ENCODE measurements at places on chromosomes 11 and 22.

DNA sequence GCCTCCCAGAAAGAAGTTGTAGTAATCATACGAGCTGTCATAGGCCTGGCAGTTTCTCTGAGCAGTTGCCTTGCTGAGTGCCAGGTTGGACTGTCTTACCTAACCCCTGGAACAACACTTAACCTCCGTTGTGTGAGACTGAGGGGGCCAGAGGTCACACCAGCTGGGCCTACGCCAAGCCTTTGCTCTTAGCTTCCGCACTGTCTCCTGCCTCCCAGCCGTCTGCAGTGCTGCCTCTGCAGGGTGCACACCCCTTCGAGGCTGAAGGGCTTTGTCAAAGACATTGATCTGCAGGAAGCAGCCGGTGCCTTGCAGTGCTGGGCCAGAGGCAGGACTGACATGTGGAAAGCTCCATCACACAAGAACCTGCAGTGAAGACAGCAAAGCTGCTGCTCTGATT is 16.7 kb downstream of the TAB1 start:
- no peak for DNase-seq

- DNase-seq: no peak
Measured at GRCh38 chr11:34904421-34904955, 11.7 kb downstream of the APIP start.

GRCh38 chr11:78991681-78992080 is 417.0 kb upstream of the NARS2 start:
- no peak for DNase-seq

DNA sequence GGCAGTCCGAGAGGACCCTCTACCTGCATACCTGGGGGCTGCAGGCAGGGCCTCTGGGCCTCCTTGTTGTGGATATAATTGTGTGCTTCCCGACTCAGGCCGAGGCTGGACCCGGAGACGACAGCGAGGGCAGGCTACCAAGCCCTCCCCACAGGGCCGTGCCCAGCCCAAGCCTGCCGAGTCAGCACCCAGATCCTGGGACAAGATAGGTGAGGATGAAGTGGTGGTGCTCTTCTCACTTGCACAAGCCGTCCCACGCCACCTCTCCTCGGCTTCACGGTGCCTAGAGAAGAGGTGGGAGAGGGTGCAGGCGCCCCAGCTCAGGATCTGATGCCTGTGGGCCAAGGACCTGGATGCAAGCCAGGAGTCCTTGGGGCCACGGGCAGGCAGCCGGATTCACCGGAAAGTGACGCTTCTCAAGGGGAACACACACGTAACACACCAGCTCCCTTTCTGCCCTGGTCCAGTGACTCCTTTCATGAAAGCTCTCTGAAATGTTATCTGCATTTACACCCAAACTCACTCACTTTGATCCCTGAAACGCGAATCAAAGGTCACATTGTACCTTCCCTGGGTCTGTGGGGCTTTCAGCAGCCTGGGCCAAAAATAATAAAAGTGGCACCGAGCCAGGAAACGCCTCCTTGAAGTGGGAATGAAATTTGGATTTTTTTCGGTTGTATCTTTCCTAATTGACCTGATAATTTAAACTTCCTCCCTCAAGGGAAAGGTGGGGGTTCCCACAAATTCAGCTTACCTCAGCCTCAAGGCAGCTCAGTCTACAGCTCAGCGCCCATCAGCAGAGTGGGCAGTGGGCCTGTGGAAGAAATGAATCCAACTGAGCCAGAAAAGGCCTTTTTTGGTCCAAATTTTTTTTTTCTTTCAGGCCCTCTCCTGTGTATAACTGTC is 1.1 kb upstream of the GNB1L start:
- no peak for DNase-seq

- no peak for DNase-seq
Measured at GRCh38 chr11:14455648-14456430, 43.8 kb downstream of the COPB1 start.

- DNase-seq: peak; percentile 38
Measured at GRCh38 chr22:29369460-29369859, 18.9 kb downstream of the AP1B1 start.

DNA sequence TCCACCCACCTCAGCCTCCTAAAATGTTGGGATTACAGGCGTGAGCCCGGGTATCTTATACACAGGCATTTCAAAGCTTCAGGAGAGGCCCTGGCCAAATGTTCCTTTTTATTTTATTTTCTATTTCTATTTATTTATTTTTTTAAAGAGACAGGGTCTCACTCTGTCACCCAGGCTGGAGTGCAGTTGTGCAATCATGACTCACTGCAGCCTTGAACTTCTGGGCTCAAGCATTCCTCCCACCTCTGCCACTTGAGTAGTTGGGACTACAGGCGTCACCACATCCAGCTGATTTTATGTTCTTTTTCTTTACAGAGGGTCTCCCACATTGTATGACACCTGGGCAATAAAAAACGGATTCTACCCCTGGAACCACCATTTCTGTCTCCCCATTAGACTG is 71.2 kb downstream of the FBXO7 start:
- no peak for DNase-seq

DNA sequence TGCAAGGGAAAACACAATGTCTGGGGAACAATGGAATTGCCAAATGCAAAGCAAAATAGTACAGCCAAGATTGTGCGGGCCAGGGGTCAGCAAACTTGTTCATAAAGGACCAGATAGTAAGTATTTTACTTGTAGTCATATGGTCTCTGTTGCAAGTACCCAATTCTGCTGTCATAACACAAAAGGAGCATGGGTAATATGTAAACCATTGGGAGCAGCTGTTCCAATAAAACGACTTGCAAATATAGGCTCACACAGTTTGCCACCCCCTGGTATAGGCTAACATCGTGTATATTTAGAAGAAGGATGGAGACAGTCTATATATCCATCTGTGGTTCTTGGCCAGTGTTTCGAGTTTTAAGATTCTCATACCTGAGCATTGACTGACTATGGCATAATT is 15.6 kb downstream of the SDHAF2 start:
- no peak for DNase-seq

- no peak for DNase-seq
Measured at GRCh38 chr11:106553304-106553703, 465.0 kb downstream of the GUCY1A2 start.

DNA sequence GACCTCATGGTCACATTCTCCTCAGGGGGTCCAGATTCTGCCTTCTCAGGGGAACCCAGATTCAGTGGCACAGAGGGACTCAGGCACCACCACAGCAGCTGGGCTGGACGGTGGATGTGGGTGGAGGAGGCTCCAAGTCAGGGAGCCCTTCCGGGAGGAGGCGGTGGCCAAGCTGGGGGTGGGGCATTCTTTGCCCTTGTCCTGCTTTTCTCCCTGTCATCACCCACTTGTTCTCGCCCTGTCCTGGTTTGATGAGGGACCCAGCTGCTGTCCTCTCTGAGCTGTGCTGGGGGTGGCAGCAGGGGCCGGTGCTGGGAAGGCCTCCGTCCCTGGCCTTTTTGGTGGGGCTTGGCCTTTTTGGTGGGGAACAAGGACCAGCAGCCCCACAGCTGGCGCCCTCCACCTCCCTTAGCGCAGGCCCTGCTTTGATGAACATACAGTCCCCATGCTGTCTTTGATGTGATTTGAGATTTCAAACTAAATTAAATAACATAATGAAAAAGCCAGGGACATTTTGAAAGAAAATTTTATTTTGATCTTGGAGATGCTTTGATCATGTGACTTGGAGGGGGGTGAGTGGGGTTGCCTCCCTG is 1168.2 kb downstream of the BRD1 start:
- DNase-seq: no peak

DNA sequence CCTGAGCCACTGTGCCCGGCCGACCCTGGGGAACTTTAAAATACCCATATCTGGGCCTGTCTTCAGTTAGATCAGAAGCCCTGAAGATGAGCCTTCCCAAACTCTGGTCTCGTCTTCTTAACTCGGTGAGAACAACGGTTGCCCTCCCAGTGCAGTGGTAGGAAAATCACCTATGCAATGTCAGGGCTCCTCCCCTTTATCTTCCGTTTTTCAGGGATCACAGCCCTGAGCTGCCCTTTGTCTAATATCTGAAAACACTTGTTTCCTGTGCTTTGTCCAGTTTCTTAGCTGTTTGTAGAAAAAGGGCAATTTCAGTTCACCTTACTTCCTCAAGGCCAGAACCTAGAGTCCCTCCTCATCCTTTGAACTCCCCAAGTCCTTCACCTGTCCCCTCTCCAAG is 9.4 kb downstream of the DRAP1 start:
- DNase-seq: no peak

DNA sequence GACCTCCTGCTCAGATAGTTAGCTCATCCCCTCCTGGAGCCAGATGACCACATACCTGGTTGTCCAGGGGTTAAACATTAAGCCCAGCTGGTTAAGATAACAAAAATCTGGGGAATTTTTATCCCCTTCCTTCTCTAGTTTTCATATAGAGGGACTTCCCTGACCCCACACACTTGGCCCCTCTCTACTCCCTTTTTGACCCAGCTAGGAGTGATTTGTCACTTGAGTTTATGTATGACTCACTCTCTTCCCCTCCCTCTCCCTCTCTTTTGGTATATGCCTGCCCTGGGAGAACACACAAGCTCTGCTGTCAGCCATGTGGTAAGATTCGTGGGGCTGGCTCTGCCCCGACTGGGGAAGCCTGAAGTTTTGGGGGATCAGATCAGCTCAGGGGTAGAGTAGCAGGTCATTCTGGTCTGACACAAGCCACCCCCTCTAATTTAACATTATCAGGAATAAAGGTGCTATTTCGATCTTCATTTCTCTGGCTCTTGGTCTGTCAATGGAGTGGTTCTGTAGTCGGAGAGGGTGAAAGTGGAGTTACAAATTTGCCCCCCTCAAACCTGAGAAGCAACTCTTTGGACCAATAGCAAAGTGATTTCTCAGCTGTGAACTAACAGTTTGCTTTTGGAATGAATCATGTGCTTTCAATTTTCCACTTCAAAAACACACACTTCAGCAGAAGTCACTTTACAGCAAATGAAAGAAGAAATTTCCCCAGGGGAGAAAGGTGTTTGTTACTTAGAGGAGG is 415.3 kb upstream of the CADM1 start:
- DNase-seq: no peak

GRCh38 chr11:5258543-5259262 is 4.1 kb upstream of the HBG2 start:
- no peak for DNase-seq

GRCh38 chr11:59154610-59155009 is 12.0 kb downstream of the FAM111A start:
- DNase-seq: no peak

- no peak for DNase-seq
Measured at GRCh38 chr11:44326615-44327475, 16.9 kb upstream of the ALX4 start.

DNA sequence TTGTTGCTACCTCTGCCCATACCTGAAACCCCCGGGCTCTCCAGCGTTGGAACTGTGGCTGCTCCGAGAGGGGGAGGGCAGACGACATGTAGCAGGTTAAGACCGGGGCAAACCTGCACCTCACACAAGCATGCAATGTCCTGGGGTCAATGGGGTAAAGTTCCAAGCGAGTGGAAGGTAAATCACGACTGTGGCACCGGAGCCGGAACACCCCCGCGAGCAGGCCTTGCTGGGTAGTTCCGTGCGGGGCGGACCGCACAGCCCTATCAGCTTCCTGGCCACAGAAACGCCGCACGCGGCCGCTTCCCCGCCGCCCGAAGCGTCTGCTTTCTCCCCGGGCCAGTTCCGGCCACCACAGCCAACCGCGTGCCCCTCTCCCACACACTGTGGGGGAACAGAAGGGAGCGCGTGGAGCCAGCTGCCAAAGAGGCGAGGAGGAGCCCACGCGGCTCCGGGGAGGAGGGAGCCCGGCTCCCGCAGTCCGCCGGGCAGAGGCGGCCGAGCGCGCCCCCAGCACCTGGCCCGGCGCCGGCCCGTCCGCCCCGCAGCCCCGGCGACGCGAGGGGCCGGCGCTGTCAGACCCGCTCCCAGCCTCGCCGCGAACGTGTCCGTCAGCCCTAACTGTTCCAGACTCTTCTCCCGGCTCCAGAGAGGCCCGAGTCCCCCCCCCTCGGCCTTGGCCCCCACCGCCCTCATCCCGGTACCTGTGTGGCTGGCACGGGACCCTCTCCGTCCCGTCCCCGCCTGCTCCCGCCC is 1.6 kb downstream of the SPTBN2 start:
- no peak for DNase-seq

GRCh38 chr22:41030891-41031290 is 61.5 kb upstream of the EP300 start:
- peak; percentile 61 for DNase-seq

DNA sequence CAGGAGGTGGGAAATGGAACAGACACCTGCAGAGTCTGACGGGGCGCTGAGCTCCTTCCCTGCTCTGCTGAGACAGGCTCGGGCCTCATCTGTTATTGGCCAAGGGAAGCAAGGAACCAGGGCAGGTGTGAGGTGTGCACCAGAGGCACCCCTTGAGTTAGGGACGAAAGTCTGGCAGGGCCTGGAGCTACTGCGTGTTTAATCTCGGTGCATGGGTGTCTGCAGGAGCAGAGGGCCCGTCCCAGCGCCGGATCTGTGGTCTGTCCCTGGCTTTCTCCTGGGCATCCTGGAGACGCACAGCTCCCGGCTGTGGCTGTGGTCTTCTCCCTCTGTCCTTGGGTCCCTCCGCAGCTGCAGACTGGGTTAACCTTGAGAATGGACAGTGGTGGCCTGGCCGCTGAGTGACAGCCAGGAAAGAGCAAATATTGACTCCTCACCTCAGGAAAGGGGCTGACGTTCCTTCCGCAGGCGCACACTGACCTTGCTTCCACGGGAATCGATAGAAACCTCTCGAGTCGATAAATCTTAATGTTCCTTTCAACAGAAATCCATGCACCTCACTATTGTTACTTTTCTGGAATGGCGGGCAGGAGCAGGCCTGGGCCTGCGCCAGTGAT is 975.6 kb downstream of the BRD1 start:
- no peak for DNase-seq

DNA sequence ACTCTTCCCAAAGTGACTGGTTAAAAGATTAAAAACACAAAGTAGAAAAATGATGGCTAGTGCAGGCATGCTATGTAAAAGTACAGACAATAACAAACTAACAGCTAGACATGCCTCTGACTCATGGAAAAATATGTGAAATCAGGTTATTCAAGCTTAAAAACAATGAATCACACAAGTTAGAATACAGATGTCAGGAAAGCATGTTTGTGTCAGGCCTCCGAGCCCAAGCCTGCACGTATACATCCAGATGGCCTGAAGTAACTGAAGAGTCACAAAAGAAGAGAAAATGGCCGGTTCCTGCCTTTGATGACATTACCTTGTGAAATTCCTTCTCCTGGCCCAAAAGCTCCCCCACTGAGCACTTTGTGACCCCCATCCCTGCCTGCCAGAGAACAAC is 110.1 kb downstream of the NOX4 start:
- DNase-seq: peak; percentile 89

Measured in AG09309 (cell line).